ENCODE measurements at places on chromosomes 7 and 10.

- DNase-seq: no peak
These were observed 3.2 kb downstream of the TRPV6 start for GRCh38 chr7:142882338-142882678.

GRCh38 chr10:119831656-119832055 lies 41.0 kb downstream of the MCMBP start:
- DNase-seq: no peak

DNA sequence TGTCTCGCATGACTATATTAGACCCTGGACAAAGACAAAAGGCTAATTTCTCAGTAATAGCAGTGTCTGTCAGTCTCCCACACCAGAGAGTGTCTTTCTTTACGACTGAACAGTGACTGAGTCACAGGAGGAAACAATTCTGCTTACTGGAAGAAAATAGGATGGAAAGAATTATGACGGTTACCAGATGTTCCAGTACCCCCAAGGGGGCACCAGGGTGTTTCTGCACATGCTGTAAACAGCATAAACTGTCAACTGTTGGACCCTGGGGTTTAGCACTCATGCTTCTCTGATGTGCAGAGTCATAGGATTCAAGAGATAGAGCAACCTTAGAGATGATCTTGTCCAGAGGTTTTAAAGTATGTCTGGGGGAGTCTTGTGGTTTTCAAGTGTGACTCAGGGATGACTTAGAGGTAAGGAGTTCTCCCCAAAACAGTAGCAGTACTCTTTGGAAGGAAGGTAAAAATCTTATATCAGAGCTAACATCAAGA lies 291.7 kb downstream of the THSD7A start:
- DNase-seq: no peak

- no peak for DNase-seq
These were observed 69.6 kb upstream of the ADO start for GRCh38 chr10:62734781-62735463.

DNA sequence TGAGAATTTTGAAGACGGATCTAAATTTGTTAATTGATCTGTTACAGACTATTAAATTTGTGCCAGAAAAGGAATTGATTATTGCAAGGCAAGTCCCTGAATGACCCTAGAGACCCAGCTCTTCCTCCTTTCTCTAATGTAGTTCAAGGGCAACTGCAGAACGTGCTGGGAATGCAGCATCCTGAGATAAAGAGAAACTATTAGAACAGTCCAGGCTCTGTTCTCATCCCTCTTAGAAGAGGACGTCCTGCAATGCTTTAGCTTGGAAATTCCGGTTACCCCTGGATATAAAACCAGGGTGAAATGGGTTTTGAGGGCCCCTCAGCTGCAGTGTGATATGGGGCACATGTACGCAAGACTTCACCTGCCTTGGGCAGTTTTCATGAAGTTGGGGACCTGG lies 67.3 kb downstream of the PTN start:
- DNase-seq: no peak

- DNase-seq: no peak
These were observed 104.0 kb downstream of the PON1 start for GRCh38 chr7:95220328-95220727.

- no peak for DNase-seq
These were observed 31.9 kb downstream of the ANXA11 start for GRCh38 chr10:80173466-80173865.

DNA sequence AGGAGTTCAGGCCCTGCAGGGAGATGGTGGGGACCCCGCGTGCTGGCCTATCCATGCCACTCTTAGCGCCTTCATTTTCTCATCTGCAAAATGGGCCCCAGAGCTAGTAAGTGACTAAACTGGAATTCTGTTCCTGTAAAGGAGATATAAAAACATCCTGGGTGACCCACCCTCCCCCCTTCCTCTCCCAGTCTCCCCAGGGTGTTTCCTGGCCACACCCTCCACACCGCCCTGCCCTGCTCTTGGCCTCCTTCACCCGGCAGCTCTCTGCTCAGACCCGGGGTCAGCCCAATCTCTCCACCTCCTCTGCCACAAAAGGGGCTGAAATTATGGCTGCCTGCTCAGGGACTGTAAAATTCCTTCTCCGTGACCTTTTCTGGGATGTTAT lies 70.7 kb downstream of the C10orf105 start:
- DNase-seq: no peak

GRCh38 chr7:139094030-139094429 lies 15.5 kb downstream of the ZC3HAV1 start:
- no peak for DNase-seq

DNA sequence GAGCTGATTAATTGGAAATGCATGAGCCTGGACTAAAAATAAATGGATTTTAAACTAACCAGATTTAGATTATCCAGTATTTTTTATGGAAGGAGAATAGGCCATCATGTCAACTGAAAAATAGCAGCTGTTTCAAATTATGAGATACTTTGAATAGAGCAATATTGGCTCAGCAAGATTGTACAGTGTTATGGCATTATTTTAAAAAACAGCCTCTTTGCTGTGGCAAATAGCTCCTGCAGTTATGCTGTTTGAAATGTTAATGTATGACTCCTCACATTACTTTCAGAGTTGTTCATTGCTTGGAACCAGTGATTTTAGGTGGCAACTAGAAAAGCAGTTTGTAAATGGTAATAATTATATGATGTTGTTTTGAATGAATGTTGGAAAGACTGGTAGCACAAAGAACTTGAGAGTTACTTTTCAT lies 244.5 kb downstream of the KIAA1217 start:
- no peak for DNase-seq

- no peak for DNase-seq
These were observed 48.6 kb upstream of the NOBOX start for GRCh38 chr7:144452064-144452463.

DNA sequence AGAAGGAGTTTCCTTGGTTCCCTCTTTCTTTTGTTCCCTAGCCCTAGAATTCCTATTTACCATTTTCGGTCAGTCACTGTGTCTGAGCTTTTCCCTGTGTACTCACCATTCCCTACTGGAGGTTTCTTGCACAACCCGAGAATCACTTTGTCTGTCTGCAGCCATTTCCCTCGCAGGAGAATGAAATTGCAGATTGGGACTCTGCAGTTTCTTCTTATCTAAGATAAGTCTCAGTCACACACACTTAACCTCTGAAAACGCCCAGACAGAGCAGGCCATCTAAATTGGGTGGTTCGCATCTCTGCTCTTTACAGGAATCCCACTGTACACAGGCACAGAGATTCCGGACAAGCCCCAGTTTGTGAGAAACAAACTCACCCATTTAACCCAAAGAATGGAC lies 58.6 kb upstream of the CNTNAP2 start:
- DNase-seq: no peak

DNA sequence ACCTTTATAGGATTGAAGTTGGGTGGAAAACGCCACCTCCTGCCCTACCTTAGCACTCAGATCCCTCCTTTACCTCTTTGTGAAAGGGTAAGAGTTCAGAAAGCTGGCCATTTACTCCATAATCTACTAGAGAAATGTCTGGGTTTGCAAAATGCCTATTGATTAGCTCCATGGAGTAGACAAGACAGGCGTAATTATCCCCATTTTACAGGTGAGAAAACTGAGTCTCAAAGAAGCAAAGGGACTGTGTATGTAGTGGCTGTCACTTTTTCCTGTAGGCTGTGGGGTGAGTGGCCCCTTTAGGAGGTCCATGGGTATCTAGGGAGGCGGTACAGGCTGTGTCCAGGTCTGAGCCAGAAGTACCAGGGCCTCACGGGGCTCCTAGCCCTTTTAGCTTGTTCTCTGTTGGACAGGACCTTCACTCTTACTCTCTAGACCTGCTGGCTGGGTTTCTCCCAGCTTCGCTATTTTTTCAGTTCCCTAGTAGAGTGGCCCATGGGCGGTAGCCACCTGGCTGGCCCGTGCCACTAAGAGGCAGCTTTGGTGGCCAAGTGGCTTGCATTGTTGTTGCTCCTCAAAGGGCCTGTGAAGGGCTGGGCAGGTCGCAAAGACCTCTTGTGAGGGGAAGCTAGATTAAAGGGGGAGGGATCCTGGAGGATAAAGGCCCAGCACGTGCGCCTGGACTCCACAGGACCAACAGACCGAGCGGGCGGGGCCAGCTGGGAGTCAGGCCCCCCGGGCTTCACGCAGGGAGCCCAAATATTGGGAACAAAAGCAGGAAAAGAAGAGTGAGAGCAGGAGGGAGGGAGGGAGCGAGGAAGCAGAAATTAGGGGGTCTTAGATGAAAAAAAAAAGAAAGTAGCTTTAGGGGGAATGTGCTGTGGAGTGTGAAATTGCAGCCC lies 4.7 kb upstream of the PAX2 start:
- no peak for DNase-seq

DNA sequence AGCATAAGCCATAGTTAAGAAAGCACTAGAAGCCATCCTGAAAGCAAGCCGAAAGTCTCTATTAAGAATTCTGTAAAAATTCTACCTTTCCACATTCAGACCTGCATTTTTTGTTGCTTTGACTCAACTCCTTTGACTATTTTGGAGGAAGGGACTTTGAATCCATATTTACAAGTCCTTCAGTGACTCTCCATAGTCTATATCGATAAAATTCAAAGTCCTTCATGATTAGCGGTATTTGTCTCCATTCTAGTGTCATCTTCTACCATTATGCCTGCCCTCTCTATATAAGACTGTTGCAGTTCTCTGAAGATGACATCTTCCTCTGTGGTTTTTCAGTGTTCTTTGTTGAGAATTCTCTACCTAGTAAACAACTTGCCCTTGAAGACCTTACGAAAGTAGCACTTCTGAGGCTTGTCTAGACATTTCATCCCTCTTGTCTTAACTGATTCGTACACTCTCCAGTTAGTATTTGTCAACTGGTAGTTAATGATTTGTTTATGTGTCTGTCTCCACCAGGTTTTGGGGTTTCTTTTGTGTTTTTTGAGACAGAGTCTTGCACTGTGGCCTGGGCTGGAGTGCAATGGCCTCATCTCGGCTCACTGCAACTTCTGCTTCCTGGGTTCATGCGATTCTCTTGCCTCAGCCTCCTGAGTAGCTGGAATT lies 1.7 kb downstream of the CCSER2 start:
- no peak for DNase-seq

DNA sequence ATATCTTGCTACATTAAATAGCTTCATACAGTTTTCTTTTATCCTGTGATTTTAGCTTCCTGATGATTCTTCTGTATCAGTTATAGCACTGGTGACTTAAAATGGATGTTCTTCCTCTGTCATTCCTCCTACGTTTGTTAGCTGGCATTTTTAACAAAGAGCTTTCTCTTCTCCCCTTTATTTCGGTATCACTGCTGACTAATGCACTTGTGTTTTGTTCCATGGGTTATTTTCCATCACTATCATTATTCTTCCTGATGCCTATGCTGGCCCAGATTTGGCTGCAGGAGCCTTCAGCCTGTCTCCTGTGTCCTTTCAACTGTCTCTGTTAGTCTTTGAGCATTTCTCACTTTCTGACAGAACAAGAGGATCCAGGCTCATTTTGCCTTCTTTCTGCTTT lies 13.1 kb downstream of the BMS1 start:
- no peak for DNase-seq

GRCh38 chr7:132210821-132211220 lies 365.4 kb downstream of the PLXNA4 start:
- DNase-seq: no peak

DNA sequence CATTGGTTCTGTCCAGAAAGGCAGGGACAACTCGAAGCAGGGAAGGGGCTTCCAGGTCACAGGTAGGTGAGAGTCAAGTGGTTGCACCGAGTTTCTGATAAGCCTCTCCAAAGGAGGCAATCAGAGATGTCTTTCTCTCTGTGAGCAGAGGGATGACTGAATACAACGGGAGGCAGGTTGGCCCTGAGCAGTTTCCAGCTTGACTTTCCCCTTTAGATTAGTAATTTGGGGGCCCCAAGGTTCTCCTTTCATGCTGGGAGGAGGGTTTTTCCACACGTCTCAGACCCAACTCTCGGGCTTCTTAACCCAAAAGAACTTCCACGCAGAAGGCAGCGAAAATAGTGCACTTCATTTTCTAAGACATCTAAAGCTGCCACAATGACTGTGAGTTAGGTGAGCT lies 189.6 kb downstream of the MGMT start:
- no peak for DNase-seq

DNA sequence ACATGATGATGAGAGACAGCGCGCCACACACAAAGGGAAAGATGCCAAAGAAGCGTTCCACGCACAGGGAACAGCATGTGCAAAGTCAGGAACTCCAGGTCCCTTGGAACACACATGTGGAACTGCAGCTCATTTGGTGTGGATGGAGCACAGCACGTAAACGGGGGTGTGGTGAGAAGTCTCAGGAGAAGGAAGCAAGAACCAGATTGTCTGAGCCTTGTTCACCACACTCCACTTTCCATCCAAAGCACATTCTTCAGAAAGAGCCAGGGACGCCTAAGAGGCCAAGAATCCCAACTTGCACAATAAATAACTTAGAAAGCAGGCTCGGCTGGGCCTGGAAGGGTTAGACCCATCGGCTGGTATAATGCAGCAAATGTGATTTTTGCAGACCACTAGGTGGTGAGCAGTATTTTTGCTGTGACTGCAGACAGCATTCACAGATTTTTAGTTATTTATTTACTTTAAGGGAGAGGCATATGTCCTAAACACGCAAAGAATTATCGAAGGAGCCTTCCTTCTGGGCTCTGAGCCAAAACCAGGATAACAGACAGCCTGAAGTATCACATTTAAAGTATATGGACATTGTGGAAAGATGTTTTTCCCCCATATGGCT lies 27.9 kb upstream of the ASCC1 start:
- no peak for DNase-seq

DNA sequence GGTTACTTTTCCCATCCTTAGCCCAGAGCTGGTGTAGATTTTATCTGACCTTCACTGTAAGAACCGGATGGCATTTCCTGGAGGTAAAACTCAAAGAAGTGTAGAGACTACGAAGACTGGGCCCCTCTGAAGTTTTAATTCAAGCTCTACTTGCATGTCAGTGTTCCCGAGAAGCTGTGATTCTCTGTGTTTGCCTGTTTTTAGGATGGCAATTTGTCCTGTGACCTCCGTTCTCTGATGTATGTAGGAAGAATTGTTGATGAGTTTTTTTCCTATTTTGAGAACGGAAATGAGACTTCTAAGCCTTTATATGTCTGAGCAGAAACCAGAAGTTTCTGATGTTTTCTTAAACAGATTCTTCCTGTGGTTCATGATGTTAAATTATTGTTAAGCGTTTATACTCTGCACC lies 94.1 kb downstream of the CDCA7L start:
- no peak for DNase-seq

- DNase-seq: no peak
These were observed 88.2 kb downstream of the GSDME start for GRCh38 chr7:24668927-24669635.

DNA sequence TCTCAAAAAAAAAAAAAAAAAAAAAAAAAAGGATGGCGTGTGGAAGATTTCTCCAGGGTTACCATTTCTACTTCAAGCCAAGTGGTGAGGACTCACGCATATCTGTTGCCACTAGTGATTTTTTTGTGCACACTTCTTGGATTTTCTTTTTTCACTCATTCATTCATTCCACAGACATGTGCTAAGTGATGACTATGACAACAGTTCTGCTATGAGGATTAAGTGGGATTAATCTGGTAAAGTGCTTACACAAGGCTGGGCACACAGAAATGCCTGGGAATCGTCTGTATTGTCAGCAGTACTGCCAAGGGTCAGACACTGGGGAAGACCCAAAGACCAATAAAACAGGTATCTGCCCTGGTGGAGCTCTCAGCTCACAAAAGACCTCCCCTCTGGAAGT lies 6.3 kb upstream of the OPN1SW start:
- no peak for DNase-seq
